ENCODE measurements at places on chromosomes 1 and 21.

- DNase-seq: no peak
These were observed 209.5 kb downstream of the APP start for GRCh38 chr21:25961042-25961441.

- no peak for DNase-seq
These were observed 6.8 kb downstream of the ETNK2 start for GRCh38 chr1:204145033-204145504.

- DNase-seq: no peak
These were observed 387.3 kb upstream of the PLXNA2 start for GRCh38 chr1:208631506-208631905.

GRCh38 chr1:41322835-41323234 is 38.4 kb upstream of the FOXO6 start:
- DNase-seq: no peak

DNA sequence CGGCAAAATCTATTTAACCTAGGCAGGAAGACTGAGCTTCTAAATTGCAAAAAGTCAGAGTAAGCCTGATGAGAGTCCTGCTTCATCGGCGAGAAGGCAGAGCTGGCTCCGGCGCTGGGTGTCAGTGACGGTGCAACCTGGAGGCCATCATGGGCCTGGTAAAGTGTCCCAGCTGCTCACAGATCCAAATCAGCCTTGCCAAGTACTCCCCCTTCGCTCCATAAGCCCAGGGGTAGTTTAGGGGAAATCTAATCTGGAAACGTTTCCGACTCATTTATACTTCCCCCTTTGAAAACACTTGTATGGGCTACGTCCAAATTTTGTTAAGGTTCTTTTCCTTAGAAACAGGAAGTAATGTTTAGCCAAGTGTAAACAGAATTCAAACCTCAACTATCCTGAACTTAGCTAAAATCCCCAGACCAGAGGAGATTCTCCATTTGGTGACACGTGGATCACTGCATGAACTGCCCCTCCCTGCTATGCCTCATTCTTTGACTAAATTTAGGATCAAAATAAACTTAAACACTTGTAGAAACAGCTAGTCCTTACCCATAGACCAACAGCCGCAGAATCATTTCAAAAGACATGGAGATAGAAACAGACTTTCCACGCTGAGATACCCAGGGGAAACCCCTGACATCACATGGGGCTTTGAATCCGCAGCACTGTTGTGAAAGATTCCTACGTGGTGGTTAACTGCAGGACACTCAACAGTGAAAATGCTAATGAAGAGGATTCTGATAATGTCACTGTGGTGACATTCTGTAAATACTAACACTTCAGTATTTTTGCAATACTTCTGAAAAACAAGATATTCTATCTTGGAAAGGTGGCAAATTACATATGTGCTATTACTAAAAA is 172.7 kb downstream of the TGFBR3 start:
- DNase-seq: no peak
